Neural crest cell (in vitro differentiated cells): ENCODE measurements at places on chromosomes 12 and 14.

DNA sequence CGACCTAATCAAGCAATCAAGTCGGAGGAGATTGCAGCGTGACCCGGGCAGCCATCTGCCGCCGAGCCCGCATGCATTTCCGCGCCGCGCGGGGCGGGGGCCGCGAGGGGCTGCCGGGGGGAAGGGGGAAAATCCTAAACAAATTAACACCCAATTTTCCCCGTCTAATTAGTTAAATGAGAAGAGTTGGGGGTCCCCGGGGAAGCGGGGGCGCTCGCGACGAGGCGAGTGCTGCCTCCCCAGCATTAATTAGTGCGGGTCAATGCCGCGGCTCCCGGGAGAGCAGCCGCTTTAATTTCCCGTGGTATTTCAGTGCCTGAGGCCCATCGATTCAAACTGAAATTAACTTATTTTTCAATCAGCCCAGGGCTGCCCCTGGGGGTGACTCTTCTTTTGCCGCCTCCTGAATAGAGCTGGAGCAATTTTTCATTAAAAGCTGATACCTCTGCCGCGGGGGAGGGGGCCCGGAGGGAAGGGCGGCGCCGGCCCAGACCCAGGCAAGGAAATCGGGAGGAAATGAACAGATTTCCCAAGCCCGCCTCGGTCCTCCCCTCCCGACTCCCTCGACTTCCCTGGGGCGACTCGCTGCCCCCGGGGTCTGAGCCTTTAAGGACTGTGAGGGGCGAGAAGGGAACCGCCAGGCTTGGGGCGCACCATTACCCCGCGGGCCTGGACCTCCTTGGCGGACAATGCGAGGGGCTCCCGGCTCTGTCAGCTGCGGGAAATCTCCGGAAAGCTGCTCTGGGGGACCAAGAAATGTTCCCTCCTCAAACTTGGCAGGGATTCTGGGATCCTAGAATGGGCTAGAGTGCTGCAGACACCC lies 18.9 kb downstream of the VSX2 start:
- no peak for DNase-seq

- DNase-seq, result no peak
Observed at GRCh38 chr12:39405580-39405979, 37.3 kb downstream of the KIF21A start.

DNA sequence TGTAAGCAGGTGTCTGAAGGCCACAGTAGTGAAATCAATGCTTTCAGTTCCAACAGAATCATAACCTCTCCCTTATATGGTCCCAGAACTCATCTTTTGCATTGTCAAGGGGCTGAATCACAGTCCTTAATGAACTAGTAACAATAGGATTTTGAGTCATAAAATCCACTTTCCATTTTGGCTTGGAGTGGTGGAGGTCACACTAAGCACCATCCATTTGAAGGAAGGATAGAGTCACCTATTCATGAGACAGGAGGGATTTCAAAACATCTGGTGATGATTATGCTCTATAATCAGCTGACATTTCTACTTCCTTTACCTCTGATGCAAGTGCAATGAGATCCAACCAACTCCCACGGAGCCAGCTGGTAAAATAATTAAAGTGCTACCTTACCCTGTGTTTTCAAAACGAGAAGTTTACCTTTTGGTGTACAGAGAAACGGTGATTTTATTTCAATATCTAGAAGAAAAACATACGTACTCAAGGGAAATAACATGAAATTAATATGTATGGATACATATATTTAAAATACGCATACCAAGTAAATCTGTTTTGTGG lies 59.1 kb downstream of the TMEM132D start:
- no peak for DNase-seq

DNA sequence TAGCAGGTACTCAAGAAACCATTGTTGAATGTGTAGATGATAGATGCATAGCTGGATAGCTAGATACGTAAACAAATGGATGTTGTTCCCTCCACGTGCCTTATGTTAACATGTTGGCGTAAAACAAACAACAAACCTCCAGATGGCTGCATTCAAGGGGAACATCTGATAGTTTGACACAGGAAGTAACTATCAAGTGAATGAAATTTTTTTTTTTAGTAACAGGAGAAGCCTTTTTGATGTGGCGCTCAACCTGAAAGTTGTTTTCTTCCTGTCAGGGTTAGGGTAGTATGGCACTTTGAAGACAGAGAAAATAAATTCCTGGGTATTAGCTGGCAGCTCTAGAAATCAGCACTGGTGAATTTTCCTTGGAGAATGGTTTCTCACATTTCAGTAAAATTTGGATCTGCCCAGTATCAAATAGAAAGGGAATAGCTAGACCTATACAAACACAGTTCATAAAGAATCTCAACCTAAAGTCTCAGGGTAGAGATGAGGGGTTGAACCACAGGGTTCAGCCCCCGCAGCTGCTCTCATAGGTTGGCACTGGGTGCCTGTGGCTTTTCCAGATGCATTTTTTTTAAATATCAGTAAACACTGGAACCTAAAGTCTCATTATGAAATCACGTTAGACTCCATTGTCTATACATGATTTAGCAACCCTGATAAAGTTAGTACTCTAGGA lies 18.8 kb upstream of the RAP1B start:
- DNase-seq, result no peak

DNA sequence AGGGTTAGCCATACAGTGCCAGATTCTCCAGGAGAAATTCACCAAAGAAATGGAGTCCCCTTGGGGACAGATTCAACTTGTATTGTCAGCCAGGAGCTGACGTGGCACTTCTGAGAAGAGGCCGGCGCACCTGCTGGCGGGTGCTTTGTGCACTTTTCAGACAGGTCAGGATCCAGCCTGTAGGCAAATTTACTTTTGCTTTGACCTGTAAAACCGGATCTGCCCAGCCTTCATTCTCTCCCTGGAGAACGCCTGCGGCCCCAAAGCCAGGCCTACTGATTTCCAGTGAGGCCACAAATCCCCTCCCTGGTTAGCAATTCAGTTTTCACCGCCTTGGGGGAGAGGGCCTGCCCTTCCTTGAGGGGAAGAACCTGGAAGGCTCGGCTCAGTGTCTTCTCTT lies 17.4 kb downstream of the P2RX4 start:
- no peak for DNase-seq

- DNase-seq, result no peak
Observed at GRCh38 chr14:69226736-69227135, 33.2 kb upstream of the GALNT16 start.

- DNase-seq, result no peak
Observed at GRCh38 chr14:87122166-87122565, 870.8 kb downstream of the GALC start.

GRCh38 chr14:71230897-71231296 lies 323.6 kb downstream of the PCNX1 start:
- DNase-seq, result no peak

DNA sequence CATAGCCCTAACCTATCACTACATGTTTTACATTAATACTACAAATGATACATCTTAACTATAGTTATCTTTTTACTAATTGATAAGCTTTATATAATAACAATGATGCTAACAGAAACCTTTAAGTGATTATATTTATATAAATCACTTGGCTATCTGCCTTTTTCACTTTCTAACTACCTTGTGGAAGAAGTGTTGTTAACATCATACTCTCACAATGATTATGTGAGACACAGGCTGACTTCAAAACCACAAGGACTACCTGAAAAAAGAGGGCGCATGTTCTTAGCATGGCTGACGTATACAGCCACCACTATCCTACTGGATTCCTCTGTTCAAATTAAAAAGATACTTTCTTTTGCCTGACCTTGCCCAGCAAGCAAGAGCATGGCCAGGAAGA lies 135.3 kb upstream of the SOX5 start:
- DNase-seq, result no peak

DNA sequence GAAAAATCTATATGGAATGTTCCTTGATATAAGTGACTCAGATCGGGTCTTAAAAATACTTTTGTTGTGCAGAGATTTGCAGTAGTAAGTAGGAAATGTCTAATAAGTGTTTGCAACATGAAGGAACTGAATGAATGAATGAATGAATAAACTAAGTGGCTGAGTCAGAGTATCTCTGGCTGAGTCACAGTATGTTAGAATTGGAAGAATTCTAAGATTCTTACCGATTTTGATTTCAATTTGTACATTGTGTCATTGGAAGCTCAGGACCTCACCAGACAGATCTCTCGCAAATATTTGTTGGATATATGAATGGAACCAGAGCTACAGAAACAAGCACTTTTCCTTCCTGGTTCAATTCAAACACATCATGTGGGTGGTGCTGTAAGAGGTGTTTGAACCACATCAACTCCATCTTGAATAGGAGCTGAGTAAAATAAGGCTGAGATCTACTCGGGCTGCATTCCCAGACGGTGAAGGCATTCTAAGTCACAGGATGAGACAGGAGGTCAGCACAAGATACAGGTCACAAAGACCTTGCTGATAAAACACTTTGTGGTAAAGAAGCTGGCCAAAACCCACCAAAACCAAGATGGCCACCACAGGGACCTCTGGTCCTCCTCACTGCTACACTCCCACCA lies 123.9 kb upstream of the FOXN3 start:
- DNase-seq, result no peak

- DNase-seq, result no peak
Observed at GRCh38 chr12:2876431-2877046, 435 bp downstream of the FOXM1 start.

GRCh38 chr14:35934499-35934898 lies 108.4 kb downstream of the BRMS1L start:
- DNase-seq, result no peak

DNA sequence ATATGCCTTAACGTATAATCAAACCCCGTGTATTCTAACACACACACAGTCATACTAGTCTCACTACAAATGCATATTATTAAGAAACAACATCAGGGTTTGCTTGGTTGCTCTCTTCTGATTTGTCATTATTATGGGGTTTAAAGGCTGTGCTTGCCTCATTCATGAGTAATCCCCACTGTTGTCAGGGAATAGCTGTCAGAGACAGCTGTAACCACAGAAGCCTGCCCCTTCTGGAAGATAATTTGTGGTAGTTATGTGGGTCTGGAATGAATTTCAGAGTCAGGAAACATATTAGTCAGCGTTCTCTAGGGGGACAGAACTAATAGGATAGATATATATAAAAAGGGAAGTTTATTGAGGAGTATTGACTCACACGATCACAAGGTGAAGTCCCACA lies 456.9 kb upstream of the TMEM132C start:
- no peak for DNase-seq

DNA sequence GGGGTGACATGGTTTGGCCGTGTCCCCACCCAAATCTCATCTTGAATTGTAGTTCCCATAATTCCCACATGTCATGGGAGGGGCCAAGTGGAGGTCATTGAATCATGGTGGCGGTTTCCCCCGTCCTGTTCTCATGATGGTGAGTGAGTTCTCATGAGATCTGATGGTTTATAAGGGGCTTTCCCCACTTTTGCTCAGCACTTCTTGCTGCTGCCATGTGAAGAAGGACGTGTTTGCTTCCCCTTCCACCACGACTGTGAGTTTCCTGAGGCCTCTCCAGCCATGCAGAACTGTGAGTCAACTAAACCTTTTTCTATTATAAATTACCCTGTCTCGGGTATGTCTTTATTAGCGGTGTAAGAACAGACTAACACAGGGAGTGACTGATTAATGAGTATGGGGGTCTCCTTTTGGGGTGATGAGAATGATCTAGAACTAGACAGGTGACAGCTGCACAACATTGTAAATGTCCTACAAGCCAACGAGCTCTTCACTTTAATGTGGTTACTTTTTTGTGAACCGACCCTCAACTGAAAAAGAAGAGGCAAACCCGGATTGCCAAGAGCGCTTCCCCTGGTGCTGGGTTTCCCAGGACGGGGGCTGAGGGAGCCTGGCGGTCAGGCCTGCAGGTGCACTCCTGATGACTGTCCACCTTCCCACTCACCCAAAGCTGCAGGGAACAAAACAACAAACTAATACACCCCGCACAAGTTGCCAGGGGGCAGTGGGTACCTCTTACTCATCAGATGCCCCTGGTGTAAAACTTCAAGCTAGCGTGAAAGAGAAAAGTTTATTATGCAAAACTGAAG lies 90.1 kb downstream of the NCOR2 start:
- DNase-seq, result no peak

DNA sequence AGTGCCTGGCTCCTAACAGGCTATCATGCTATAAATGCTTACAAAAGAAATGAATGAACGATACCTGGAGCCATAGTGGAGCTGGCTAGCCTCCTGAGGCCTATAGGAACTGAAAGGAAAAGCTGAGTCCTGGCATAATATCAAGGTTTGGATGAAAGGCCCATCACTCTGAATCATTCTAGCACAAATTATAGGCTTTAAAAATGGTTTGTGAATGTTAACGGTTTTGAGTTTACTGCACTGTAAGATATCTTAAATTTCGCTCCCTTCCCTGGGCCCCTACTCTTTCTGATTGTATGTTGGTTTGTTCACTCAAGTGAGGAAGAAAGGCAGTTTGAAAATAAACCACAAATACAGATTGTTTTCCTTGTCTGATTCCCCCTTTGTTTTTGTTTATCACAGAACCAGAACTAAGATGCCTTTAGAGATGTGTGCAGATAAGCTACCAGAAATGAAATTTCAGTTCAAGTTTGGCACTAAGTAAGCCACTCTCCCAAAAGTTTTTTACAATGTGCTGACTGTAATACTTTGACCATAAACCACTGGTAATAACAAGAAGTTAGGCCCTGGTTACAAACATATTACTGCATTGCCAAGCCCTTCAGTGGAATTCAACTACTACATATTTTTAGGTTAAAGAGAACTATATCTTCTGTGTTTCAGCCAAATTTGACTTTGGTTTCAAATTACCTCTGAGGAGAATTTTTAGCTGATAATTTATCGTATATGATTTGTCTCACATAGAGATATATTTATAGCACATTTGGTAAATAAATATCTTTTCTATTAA lies 89.5 kb downstream of the ALX1 start:
- no peak for DNase-seq

GRCh38 chr14:54342806-54343205 lies 54.0 kb upstream of the CDKN3 start:
- no peak for DNase-seq

GRCh38 chr14:63563370-63564026 lies 20.3 kb upstream of the PPP2R5E start:
- DNase-seq, result no peak

GRCh38 chr12:104177663-104178501 lies 37.7 kb upstream of the TXNRD1 start:
- DNase-seq, result no peak

DNA sequence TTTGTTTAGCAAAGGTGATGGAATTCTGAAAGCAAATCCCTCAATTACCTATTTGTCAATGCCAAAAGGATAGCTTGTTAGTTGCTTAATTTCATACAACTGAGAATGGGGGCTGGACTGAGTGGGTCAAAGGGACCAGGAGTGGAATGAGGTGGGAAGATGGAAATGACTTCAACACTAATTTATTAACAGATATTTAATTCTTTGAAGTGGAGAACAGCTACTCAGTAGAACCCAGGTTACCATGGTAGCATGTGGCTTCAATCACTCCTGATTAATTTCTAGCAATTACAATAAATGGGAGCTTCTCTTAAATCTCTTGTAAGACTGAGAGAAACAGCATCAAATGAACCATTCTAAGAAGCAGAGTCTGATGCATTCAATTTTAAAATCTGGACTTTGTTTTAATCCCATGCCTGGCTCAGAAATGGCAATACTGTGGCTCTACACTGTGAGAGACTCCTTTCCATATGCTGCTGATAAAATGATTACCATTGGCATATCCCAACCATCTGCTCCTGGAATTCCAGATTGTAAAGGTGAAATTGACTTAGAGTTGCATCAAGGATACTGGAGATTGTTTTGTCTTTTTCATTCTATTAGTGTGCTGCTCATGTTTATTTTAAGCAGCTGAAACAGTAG lies 607.8 kb downstream of the SNAPC1 start:
- no peak for DNase-seq

GRCh38 chr12:10027721-10028120 lies 2.8 kb upstream of the CLEC9A start:
- DNase-seq, result no peak
